Hematopoietic multipotent progenitor cell treated with erythropoietin and hydrocortisone succinate and interleukin-3 and kit ligand, for 15 days (in vitro differentiated cells): ENCODE measurements at places on chromosomes 7 and 10.

DNA sequence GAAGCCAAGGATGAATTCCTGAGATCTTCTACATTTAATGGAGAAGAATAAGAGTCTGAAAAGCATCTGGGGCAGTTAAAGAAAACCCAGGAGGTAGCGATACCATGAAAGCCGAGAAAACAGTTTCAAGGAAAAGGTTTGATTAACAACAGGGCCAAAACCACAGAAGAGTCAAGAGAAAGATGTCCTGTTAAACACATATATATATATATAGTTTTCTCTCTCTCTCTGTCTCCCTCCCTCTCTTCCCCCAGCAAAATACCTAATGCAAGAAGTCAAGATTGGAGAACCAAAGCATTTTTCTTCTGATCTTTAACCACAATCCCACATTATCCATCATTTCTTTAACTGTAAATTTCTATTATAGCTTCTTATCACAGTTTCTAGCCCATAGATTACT lies 261.4 kb downstream of the SNX13 start:
- DNase-seq: no peak

- DNase-seq: no peak
These were observed 145.0 kb downstream of the PLPP4 start for GRCh38 chr10:120601999-120602398.

DNA sequence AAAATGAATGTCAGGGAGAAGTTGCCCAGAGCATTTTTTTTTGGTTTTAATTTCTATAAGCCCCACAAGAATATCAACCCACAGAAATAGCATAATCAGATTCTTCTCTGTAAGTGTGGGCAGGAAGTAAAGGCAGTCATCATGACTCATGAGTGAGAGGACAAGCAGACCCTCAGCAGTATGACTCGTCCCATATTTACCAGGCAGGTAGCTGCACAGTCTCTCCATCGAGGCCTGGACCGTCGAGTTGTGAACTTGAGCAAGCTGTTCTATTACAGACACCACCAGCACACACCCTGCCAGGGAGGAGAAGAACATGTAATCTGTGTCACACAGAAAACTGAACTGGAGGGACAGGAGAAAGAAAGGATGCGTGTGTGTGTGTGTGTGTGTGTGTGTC lies 37.8 kb downstream of the AOAH start:
- no peak for DNase-seq

- no peak for DNase-seq
These were observed 543 bp downstream of the HMX3 start for GRCh38 chr10:123136221-123136805.

GRCh38 chr10:78892338-78893176 lies 176.2 kb upstream of the ZMIZ1 start:
- no peak for DNase-seq

GRCh38 chr10:79287973-79288723 lies 59.1 kb upstream of the PPIF start:
- no peak for DNase-seq

GRCh38 chr7:69845721-69846495 lies 247.6 kb downstream of the AUTS2 start:
- DNase-seq: no peak

DNA sequence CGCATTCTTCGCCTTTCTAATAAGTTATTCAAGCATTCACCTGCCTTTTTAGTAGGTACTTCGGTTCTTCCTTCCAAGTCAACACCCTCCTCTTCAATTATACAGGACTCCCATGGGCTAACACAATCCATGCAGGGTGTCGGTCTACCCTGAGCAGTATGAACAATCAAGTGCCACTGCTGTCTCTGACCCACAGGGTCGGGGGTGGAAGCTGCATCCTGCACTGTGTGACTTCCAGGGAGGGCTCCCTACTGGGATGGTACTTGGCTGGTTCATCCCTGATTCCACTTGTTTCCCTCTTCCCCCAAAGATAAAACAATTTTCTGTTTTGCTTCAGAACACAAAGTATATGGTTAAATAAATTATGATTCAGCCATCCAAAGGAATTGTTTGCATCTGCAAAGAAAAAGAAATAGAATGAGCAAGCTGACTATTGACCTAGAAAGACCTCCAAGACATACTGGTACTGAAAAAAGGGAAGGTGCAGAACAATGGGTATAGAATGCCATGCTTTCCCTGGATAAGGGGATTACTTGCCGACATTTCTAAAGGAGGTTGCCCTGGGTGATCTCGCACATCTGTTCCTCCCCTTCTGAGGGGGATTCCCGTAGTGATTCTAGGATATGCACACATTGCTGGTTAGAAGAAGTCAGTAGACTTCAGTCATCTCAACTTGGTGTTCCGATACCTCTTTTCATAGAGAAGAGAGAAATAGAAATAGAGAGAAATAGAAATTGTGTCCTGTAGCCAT lies 89.1 kb upstream of the AGR3 start:
- DNase-seq: no peak

DNA sequence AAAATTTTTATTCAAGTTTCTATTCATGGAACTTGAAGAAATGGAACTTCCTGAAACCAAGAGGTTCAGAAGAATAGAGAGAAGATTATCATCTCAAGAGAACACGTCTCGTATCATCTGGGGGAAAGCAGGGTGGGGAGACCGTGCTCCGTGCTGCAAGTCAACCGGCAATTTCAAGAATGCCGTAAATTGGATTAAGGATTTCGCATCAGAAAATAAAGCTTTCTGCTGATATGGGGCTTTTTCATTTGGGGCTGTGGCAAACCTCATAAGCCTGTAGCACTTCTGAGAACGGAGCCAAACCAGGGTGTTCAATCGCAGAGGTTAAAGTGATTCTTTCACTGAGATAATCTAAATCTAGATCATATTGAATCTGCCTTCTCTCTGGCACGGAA lies 150.1 kb upstream of the NPS start:
- DNase-seq: no peak

DNA sequence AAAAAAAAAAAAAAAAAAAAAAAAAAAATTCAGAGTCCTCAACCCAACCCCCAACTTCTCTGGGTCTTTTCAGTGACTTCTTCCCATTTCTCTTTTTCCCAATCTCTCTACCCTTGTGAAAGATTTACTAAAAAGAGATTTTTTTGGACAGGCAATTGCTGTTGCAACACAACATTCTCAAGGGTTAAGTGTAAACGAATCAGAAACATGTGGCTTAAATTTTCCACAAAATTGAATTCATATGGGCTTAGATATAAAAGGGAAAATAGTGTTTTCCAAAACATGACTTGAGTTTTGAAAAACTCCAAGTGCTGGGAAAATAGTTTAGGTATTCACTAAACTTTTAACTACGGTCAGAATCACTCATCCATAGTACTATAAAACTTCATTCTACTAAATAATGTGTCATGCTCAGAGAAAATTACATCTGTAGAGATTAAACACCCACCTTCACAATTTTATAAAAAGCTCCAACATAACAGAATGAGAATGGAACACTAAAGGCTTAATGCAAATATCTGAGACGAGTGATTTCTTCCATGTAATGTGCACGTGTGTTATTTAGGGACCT lies 643.1 kb downstream of the PARD3 start:
- DNase-seq: no peak

DNA sequence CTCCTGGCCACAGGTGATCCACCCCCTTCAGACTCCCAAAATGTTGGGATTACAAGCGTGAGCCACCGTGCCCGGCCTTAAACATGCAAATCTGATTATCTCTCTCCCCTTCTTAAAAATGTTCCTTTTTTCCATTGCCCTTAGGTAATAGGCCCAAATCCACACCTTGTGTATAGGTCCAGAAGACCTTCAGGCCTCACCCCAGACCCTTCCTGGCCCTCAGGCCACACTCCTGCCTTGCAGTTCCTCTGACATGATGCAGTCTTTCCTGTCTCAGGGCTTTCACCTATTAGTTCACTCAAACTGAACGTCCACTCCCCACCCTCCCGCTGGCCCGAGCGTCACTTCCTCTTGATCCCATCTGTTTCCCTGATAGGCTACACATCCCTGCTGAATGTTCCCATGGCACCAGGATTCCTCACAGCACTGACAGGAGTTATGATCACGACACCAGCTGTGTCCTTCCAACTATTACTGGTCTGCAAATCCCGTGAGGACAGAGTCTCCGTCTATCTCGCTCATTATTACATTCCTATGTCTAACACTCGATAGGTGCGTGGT lies 46.4 kb downstream of the DENND2A start:
- DNase-seq: no peak

DNA sequence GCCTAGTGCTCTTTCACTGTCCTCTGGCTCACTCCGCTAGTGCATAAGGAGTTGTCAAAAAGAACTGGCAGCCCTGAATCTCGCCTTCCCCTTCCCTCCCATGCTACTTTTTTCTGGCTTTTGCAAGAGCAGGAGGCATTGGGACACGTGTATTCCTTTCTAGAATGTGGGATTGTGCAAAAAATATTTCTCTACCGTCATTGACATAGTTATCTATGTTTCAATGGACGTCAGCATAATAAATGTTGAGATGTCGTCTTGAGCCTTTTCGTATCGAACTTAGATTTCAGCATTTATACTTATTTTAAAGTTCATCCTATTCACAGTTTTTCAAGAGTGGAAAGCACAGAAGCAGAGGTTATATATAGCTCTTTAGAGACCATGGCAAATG lies 727 bp downstream of the ING3 start:
- no peak for DNase-seq

DNA sequence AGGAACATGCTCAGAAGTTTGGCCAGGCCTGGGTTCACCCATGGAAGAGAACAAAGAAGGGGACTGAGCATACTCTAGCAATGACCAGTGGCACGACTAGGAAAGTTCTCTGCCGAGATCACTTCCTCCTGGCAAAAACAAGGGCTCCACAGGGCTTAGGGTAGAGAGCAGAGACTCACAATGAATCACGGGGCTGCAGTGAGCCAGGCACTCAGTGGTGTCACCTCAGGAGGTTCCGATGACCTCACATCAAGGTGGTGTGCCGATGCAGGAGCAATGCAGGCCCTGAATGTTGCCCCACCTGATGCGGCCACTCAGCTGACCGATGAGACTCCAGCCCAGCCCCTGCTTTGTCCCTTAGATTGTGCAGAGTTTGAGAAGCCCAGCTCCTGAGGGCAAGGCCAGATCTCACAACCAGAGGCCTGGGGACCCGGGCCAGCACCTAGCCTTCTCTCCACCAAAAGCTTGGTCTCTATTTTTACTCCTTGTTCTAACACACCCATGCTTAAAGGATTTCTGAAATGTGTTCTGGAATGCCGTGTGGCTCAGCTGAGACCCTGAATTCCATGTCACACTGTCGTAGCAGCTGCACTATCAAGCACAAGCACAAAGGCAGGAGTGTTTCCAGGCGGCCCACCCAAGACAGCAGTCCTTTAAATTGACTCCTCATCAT lies 60.9 kb downstream of the COBL start:
- no peak for DNase-seq

GRCh38 chr7:139041378-139042085 lies 5.7 kb upstream of the ZC3HAV1L start:
- no peak for DNase-seq

DNA sequence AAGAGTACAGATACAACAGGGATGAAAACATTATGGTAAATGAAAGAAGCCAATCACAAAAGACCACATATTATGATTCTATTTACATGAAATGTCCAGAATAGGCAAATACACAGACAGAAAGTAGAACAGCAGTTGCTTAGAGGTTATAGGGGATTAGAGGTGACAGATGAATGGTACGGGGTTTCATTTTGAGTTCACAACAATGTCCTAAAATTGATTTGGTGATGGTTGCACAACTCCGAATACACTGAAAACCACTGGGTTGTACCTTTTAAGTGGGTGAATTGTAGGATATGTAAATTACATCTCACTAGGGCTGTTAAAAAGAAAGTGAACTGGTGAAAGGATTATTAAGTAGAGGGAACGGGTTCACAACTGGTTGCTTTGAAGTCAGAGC lies 76.3 kb upstream of the MRLN start:
- no peak for DNase-seq
